CD4-positive, alpha-beta T cell treated with Interleukin-6 at 100 ng/mL for 8 hours (primary cell): ENCODE measurements at places on chromosomes 4 and X.

GRCh38 chr4:121885115-121885514, 14.8 kb upstream of the BBS7 start:
- DNase-seq, result no peak

DNA sequence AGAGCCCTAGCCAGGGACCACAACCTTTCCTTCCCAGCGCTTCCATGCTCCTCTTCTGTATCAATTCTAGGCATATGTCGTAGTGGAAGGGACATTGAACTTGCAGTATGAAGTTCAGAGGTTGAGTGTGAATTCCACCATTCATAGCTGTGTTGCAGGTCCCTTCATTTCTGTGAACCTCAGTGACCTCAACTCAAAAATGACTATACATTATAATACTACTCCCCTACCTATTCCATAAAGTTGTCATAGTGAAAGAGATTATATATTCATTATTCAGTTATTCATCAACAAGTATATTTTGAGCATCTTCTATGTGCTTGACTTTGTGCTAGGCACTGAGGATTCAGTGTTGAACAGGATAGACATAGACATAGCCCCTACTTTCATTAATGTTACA, 28.0 kb downstream of the SH3BGRL start:
- no peak for DNase-seq

GRCh38 chrX:47619486-47620302, at the start of gene SYN1:
SYN1 (minus strand) TSS chrX:47619857; CDS start chrX:47619728, 129 bp downstream.
- DNase-seq, result peak; percentile 69

- DNase-seq, result peak; percentile 68
Measured at GRCh38 chrX:39491548-39492297, 606.0 kb downstream of the BCOR start.

DNA sequence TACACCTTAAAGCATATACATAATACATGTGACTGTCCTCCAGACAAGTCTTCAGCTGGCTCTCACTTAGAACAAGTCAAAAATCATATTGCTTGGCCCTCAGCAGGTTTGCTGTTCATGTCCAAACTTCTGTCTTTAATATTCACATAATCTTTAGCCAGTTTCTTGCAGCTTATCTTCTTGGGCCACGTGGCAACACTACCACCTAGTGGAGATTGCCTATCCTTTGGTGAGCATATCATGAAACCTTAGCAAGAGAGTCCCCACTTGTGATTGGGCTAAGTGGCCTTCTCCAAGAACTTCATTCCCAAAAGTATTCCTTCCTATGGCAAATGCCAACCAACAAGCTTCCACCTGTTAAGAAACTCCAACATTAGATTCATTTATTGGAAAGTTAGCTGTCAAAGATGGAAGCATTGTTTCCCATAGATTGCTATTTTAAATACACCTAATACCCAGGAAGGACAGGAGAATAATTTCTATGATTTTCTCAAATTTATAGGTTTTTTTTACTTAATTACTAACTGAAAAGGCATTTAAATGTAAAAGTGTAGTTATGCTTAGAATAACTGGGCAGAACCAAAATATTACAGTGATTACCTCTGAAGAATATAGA, 231.9 kb upstream of the INTU start:
- DNase-seq, result no peak

DNA sequence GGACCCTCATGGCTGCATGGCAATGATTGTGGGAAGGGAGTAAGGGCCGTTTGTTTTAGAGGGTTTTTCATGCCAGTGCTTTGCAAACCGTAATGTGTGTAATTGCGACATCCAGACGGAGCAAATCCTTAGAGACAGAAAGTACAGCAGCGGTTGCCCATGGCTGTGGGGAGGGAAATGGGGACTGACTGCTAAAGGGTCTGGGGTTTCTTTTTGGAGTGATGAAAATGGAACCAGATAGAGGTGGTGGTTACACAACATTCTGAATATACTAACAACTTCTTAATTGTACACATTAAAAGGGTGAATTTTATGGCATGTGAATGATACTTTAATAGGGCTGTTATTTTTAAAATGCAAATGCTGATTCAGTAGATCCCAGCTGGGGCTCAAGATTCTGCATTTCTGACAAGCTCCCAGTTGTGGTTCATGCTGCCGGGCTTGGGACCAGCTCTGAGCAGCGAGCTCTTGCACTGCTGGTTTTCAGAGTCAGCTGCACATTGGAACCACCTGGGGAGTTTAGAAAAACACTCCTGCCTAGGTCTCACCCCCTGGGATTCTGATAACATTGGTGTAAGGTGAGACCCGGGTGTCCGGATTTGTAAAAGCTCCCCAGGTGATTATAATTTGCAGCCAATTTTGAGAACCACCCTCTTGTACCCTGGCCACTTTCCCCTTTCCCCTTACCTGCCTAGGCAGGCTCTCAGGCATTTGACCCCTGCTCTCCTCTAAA, 47.7 kb downstream of the PRPS1 start:
- no peak for DNase-seq

- no peak for DNase-seq
Measured at GRCh38 chrX:15116900-15117299, 153.0 kb downstream of the ASB9 start.

GRCh38 chr4:89847571-89848325, 10.8 kb upstream of the SNCA start:
- no peak for DNase-seq

DNA sequence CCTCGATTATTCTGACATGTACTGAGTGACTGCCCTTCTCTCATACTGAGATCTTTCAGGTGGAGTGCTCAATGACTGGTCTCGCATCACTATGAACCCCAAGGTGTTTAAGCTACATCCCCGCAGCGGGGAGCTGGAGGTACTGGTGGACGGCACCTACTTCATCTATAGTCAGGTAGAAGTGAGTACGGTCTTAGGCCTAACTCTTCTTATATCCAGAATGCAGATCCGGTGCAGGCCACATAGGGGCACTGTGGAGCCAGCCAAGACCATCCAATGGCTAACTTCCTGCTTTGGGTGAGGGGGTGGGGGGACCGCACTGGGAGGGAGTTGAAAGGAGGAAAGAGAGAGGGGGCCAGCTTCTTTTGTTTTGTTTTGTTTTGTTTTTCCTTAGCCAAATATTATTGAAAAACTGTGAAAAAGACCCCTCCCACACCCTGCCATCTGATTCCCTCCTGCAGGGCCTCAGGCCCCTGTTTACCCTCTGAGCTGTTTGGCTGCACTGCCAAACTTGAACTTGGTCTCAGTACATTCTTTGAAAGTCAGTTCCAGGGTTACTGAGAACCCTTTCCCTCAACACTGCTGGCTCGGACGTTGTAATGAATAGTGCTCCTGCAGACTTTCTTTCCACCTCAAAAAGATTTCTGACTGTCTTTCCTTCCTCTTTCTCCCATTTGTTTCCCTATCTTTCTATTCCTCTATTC, 16.2 kb downstream of the AWAT2 start:
- DNase-seq, result no peak

DNA sequence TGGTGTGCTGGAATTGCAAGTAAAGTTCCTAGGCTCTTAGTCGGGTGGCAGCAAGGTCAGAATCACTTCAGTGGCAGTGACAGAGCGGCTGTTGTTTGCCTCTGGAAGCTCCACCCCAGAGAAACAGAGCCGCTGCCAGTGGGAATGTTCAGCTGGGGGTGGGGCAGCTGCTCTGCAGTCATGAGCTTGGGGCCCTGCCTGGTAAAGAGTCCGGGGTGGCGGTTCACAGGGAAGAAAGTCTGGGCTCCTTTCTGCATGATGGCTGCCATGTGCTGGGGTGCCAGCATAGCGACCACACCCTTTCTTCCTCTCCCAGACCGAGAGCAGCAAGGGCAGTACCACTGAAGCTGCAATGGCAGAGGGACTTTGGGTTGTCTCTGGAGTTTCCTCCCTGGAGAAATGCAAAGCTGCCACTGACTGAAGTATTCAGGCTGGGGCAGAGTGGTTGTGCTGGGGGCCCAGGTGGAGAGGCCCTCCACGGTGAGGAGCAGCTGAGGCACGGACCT, 108.8 kb upstream of the CENPE start:
- no peak for DNase-seq

DNA sequence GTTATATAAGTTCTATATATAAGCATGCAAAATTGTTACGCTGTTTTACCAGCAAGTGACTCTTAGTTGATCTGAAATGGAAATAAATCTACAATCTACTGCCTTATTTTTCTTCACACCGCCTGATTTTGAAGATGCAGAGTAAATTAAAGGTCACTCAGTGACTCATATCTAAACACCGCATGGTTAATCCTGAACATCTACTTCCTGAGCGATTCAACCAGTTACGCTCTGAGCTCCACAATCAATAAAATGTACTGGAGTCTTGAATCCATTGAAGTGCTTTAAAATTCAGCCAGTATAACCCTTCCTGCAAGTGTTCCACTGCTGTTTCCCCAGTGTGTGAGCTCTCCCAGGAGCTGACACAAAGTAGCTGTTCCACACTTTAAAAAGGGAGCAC, 192.8 kb downstream of the SLC7A11 start:
- no peak for DNase-seq

DNA sequence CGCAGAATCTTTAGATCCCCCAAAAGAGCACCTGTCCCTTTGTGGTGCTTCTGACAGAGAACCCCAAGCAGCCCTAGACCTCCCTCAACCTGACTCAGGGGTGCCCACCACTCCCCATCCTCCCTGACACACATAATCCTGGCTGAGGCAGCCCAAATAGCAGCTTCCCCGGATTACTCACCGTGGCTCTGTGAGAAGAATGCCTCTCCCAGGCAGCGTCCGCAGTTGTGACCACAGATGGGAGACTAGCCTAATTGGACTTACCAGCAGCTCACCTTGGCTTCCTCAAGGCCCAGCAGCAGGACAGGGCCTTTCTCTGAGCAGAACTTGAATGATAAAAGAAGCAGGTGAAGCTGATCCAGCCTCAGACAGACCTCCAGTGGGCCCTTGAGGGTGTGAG, 10.3 kb upstream of the ODAPH start:
- DNase-seq, result no peak

- no peak for DNase-seq
Measured at GRCh38 chrX:68711845-68712244, 64.4 kb downstream of the STARD8 start.

DNA sequence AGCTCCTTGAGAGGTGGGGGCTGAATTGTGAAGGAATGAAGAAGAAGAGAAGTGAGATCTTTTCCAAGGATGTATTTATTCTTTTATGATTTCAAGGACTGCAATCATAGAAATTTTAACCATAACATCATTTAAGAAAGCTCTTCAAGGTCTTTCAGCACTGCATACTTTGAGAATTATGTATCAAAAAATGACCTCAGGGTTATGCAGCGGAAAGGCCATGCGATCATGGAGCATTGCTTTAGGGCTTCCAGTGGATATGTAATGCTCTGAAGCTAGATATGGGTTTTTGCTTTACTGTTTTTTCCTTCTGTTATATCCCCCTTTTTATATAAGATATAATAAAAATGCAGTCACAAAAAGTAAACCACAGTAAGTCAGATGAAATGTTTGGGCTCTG, 38.7 kb downstream of the SGMS2 start:
- DNase-seq, result no peak

- DNase-seq, result no peak
Measured at GRCh38 chr4:104015680-104016079, 295.9 kb upstream of the TACR3 start.

- DNase-seq, result no peak
Measured at GRCh38 chr4:15776871-15777648, 1.1 kb upstream of the CD38 start.

GRCh38 chr4:112882286-112882685, 167.2 kb upstream of the ANK2 start:
- no peak for DNase-seq

GRCh38 chr4:8912089-8912455, 40.4 kb upstream of the HMX1 start:
- no peak for DNase-seq

DNA sequence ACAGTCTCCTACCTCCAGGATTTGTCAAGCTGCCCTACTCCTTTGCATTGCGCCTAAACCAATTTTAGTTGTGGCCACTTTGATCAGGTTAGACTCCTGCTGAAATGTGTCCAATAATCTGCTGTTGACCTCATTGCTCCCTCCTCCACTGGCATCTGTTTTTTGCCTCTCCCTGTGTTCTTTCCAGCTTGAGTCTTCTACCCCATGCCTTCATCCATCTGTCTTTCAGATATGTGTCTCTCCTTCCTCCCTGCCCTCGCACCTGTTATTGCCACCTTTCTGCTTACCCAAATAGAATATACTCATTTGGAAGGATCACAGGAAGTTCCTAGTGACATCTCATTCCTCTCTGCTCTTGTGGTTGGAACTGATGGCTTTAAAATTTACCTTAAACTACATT, 366.6 kb upstream of the CLNK start:
- DNase-seq, result no peak

GRCh38 chr4:111847296-111848008, 297.8 kb upstream of the FAM241A start:
- DNase-seq, result no peak

- DNase-seq, result no peak
Measured at GRCh38 chr4:185040523-185040922, 22.2 kb downstream of the HELT start.

- no peak for DNase-seq
Measured at GRCh38 chrX:18065956-18066355, 154.7 kb downstream of the BEND2 start.

DNA sequence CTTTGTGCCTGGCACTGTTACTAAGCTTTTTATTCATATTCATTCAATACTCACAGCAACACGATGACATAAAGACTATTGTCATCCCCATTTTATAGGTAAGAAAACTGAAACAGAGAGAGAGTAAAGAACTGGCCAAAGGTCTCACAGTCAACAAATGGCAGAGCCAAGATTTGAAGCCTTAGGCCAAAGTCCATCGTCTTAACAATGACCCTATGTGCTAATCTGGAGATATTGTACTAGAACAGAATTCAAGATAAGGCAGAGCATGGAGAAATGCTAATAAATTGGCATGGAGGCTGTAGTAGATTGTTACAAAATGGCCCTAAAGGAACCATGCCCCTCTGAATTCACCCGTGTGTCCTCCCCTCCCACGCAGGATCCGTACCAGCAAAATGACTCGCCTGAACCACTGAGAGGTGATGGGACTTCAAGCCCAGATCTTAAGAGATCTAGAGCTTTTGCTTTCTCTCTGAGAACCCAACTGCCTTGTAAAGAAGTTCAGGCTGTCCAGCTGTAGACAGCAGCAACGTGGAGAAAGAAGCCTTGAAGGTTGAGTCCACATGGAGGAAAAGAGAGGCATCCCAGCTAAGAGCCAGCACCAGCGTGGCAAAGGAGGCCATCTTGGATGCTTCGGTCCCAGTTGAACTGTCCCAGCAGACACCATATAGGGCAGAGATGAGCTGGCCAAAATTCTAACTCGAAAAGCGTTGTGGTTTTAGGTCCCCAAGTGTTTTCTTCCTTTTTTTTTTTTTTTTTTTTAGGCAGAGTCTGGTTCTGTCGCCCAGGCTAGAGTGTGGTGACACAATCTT, 52.8 kb upstream of the RBM47 start:
- DNase-seq, result no peak

GRCh38 chrX:153974726-153975286, 2.3 kb downstream of the TMEM187 start:
- peak; percentile 1 for DNase-seq

DNA sequence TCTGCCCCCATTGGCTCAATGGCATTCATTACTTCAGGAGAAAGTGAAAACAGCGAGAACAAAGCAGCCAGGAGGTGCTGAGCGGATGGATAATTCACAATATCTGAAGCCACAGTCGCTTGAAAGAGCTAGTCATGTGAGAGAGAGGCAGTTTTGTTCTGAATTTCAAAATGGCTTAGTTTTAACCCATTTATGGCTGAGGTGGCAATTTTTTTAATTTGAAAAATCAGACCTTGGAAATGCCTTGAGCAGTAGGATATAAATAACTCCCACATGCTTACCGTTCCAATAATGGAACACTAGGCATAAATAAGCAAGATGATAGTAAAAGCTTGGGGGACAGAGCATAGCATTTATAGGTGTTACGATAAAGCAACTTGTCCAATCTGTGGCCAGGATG, 56.9 kb upstream of the CBR4 start:
- no peak for DNase-seq

GRCh38 chrX:133985164-133985966, at the start of gene GPC3:
GPC3 (minus strand) TSS chrX:133985594.
- DNase-seq, result peak; percentile 24
